ENCODE measurements at places on chromosomes 11 and 22.

- DNase-seq: no peak
Measured at GRCh38 chr22:36758792-36759271, 17.1 kb downstream of the IFT27 start.

GRCh38 chr11:119752946-119753345 lies 23.9 kb upstream of the NECTIN1 start:
- DNase-seq: no peak

- DNase-seq: no peak
Measured at GRCh38 chr22:37681001-37681424, 5.1 kb upstream of the NOL12 start.

- no peak for DNase-seq
Measured at GRCh38 chr11:47711816-47712215, 3.4 kb downstream of the AGBL2 start.

DNA sequence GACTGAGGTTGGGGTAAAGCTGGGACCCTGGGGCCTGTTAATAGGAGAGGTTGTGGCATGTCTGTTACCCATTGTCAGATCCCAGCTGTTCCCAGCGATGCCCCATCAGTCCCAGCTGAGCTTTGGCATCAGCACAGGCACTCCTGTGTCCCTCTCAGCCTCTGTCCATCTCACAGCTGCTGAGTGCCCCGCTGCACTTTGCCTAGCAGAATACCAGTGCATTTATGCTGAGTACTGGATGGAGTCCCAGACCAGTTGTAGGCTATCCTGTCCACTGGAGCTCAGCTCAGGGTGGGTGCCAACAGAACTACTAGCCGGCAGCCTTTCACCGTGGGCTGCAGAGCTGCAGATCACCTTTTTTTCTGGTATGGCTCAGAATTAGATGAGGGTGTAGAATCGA lies 9.9 kb downstream of the FXYD6 start:
- no peak for DNase-seq

GRCh38 chr22:50613291-50613981 lies 12.8 kb downstream of the MAPK8IP2 start:
- no peak for DNase-seq

GRCh38 chr11:74493791-74494630 lies 487 bp upstream of the LIPT2 start:
- no peak for DNase-seq

DNA sequence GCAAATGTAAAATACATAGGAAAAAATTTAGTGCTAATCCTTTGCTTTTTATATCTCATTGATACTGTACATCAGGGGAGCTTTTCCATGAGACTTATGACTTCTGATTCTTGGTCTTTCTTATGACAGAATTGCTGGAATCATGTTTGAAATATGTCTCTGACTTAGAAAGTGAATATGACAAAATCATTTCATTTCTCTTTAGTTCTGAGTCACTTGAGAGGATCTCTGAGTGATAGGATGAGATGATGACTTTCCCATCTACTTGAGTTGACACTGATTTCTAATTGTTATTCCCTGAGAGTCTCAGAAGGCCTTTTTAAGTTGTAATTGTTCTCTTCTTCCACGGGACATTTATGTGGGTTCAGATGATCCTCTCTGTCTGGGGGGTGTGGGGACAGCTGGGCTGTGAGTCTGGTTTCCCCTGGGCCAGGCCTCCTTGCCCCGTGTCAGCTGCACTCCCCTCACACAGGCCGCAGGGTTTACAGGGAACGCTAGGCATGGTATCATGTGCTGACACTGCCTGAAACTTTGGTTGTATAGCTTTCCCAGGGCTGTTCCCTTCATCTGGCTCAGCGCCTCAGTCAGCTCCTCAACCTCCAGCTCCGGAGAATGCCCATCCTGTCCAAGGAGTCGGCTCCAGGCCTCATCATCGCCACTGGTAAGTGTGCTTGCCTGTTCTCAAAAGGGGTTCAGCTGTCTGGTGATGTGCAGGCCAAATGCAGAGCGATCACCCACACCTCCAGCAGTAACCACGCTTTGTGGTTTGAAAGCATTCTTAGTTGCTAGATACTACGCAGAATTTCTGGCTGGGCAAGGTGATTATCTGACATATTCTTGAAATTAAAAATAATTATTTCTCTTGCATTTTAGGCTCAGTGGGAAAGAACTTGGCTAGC lies 69.5 kb upstream of the SORL1-AS1 start:
- no peak for DNase-seq

DNA sequence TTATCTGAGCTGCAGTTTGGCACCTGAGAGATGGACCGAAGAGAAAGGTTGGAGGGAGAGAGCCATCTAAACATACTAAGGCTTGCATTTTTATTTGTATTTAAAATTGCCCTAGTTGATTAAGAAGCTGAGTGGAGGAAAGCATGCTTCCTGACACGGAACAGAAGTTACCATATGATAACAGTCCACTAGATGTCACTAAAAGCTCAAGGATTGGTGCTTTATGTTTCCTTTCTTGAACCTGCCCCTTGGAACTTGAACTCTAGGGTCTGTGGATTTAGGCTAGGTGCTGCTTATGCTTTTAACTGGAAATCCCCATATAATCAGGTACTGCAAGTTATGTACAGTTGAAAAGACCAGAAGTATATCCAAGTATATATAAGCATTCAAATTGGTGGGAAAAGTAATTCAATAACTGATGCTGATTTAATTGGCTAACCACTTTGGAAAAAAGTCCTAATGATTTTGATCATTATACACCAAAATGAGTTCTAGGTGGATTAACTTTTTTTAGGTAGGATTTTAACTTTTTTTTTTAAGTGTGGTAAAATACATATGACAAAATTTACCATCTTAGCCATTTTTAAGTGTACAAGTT lies 9.5 kb downstream of the RBMXL2 start:
- peak; percentile 4 for DNase-seq
